ENCODE measurements at places on chromosomes 1 and 21.
A peak's percentile ranks its signal among the peaks of the same experiment; 100 is the strongest.

GRCh38 chr1:145858238-145858900, 512 bp downstream of the PIAS3 start:
- peak; percentile 62 for DNase-seq

DNA sequence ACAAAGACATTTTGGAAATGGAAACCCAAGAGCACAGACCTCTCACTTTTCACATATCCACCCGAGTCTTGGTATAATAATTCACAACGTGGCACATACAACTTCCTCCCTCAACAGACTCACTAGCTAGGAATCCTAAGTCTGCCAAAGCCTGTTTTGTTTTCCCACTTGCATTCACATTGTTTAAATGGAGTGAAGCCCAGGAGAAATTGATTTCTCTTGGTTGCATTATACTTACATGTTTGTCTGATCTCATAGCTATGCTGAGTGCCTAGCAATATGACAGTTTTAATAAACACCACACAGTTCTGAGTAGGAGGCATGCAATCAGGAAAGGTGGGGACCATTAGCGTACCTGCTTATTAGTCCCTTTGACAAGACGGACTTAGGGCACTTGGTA, 348.6 kb upstream of the ADGRL4 start:
- no peak for DNase-seq

DNA sequence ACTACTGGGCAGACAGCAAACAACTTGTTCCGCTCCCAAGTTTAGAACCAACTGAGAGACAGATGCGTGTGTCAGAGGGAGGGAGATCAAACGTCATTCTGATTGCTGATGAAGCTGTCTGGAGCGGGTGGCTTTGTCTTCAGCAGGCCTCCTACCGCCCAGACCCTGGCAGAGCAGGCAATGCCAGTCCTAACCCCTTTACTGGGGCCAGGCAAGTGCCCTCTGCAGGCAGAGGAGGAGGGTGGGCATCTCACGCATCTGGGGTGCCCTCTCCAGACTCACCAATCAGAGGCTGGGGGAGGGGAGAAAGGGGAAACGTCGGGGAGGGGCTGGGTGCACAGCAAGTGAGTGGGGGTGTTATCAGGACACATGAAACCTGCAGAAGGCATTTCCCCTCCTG, 126.6 kb downstream of the ACTL8 start:
- DNase-seq, result no peak

- DNase-seq, result no peak
These were observed 11.9 kb upstream of the PDE9A start for GRCh38 chr21:42641311-42642218.

DNA sequence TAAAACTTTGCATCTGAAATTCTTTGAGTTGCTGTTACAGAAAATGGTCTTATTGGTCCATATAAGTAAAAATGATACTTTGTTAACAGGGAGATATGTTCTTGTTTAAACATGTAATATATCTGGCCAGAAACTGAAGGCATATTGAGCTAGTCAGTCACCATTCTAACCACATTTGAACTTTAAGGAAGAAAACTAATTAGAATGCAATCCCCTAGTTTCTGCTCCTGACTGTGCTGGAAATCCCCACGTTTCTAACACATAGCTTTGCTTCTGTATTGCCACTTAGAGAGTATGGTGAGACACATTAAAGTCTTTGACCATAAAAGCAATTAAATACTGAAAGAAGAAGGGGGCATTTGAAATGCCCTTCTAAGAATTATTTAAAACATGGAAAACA, 32.1 kb upstream of the HIVEP3 start:
- no peak for DNase-seq

GRCh38 chr1:100775483-100775882, 55.9 kb downstream of the VCAM1 start:
- DNase-seq, result no peak

GRCh38 chr21:39334611-39335010, 14.3 kb downstream of the HMGN1 start:
- no peak for DNase-seq

DNA sequence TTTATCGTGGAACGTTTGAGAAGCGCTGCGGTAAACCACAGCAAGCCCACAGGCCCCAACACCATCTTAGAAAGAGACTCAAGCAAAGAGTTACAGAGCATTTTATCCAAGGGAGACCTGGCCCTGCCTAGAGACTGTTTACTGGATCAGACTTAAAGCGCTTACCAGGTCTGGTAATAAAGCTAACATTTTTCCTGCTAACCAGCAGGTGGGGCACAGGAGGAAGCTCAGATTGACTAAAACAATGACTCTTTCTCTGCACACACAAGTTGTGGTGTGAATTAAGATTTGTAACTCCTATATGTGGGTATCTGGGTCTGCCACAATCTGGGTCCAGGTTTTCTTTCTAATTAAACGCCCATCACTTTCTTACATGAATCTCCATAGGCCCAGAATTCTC, 136.5 kb upstream of the ETS2 start:
- DNase-seq, result no peak

GRCh38 chr21:43657355-43658087, 1.8 kb downstream of the HSF2BP start:
- no peak for DNase-seq

DNA sequence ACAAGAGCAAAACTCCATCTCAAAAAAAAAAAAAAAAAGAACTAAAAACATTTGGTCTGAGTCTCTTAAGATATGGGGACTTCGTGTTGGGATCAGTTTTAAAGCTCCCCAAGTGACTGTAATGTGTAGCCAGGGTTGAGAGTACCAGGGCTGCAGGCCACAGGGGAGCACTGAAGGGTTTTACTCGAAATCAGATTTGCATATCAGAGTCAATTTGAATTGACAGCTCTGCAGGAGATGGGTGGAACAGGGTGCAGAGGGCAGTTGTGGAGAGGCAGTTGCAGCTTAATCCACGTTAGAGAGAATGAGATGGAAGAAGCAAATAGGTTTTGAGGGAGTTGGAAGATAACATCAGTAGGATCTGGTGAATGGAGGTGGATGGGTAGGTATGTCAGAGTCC, 20.6 kb upstream of the ELOA start:
- DNase-seq, result no peak

DNA sequence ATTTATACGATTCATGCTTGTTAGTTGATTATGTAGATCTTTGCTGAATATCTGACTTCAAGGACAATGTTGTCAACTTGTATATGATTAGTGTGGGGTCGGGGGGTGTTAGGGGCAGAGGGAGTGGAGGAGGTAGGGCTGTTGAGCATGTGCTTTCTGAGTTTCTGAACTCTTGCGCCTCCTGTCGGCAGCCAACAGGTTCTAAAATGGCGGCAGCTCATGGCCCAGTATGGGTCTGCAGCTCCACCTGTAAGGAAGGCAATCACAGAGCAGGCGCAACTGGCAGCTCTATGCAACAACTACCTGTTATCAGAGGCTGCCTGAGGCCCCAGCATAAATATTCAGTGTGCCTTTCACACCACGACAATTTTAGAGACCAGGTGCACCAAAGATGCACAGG, 205.8 kb upstream of the PLXNA2 start:
- DNase-seq, result no peak

GRCh38 chr1:222377428-222378088, 170.3 kb downstream of the HHIPL2 start:
- DNase-seq, result no peak

- DNase-seq, result no peak
These were observed 27.9 kb downstream of the EPHB2 start for GRCh38 chr1:22738522-22738921.

DNA sequence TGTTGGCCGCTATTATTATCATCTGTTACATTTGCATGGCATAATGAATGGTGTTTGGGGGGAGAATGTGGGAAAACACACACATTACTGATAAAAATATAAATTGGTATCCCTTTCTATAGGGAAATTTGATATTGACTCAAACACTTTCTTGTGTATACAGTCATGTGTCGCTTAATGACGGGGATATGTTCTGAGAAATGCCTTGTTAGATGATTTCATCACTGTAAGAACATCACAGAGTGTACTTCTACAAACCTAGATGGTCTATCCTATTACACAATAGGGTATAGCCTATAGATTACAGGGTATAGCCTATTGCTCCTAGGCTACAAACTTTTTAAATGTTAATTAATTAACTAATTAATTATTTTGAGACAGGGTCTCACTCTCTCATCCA, 67.2 kb upstream of the B3GALNT2 start:
- no peak for DNase-seq

GRCh38 chr21:43865540-43866259, 677 bp downstream of the AGPAT3 start:
- no peak for DNase-seq

GRCh38 chr1:201491896-201492511, 14.9 kb downstream of the CSRP1 start:
- no peak for DNase-seq

- DNase-seq, result no peak
These were observed 8.0 kb upstream of the ELAPOR1 start for GRCh38 chr1:109105881-109106280.

GRCh38 chr1:1304331-1305299, 3.1 kb downstream of the ACAP3 start:
- peak; percentile 96 for DNase-seq

GRCh38 chr1:87278825-87279535, 49.7 kb upstream of the LMO4 start:
- DNase-seq, result no peak

DNA sequence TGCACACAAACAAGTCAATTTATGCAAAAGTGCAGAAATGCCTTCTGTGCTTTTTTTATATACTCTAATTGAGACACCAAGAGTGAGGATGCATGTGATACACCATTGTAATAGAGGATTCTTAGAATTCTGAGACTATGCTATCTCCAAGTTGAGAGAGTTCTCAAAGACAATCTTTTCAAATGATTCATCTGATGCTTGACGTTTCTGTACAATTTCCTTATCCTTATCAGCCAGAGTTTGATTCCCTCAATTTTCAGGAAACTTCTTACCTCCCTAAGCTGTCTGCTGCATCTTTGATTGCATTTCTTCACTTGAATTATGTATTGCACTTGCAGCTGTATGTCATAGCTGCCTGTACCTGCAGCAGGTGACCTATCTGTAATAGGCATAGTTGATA, 211.3 kb upstream of the SPAG17 start:
- DNase-seq, result no peak

DNA sequence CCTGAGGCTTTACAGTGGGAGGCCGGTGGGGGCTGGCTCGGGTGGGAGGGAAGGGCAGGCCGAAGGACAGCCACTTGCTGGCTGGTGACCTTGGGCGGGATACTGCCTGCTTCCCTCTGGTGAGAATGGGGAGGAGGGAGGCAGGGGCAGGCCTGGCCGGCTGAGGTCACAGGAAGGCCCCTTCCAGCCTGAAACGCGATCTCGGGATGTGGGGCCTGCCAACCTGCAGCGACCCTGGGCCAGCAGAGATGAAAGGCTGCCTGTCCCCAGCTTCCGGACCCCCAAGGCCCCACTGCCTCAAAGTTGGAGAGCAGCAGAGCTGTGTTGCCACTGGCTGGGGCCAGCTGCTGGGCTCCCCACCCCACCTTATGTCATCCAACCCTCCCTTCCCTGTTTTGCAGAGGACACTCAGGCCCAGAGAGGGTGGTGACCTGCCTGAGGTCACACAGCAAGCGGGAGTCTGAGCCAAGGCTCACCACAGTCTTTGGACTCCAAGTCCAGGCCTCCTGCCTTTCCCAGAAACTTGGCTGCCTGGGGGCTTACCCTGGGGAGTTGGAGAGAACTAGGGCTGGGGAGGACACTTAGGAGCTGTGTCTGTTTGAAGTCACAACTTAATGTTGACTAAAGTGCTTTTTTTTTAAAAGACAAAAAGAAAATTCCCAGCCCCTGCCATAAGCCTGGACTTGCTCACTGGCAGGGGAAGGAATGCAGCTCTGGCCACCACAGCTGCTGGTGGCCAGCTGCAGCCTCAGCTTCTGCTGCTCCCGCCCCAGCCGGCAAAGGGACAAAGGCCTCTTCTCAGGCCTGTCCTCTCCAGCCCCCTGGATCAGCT, 14.8 kb upstream of the WASF2 start:
- DNase-seq, result no peak

- no peak for DNase-seq
These were observed 12.1 kb downstream of the LGR6 start for GRCh38 chr1:202205523-202206190.

GRCh38 chr1:201480231-201481003, 11.4 kb upstream of the PHLDA3 start:
- DNase-seq, result peak; percentile 96

- DNase-seq, result no peak
These were observed 25.3 kb downstream of the PIK3C2B start for GRCh38 chr1:204469304-204469703.

- no peak for DNase-seq
These were observed 3.2 kb upstream of the KIAA1614 start for GRCh38 chr1:180909462-180909976.

- DNase-seq, result no peak
These were observed 32.1 kb downstream of the ADCY10 start for GRCh38 chr1:167881786-167882185.

DNA sequence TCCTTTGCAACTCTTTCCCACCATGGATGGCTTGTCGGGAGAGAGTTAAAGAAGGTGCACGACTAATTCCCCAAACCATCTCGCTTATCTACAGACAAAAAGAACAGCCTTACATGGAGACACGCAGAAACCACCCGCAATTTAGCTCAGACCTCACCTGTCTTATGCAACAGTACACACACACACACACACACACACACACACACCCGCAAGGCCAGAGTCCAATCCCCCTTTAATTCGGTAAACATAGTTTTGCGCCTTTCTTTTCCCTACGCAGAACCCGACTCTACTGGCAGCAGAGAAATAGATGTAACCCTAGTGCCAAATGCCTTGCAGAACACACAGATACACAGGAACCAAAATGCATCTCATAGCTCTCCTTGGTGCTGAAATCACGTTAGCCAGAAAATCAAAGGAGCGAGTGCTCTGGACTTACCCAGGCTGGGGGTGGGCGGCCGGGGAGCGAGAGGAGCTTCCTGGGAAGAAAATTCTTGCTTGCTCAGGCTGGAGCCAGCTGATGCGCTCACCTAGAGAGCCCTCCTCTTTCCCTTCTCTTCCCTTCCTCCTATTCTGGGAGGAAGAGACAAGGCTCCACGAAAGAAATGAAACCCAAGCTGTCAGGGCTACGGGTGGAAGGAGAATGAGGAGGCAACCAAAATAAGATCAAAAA, 470 bp downstream of the TNR start:
- DNase-seq, result no peak

DNA sequence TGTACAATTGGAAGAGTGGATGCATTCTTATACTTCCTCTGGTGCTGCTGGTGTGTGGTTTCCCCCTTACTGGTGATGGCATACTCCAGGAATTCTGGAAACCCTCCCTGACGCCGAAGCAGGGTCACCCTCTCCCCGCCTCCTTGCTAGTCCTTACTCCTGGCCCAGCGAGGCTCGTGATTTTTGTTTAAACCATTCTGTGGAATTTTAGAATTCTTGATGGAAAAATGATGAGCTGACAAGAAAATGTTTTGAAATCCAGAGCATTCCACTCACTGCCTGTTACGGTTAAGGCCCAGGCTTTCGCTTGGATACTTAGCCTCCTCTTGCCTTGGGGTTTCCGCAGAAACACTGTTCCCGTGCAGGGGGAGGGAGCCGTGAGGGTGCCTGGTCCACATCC, 41.1 kb downstream of the IL6R start:
- no peak for DNase-seq
